ENCODE measurements at places on chromosomes 7 and 10.

DNA sequence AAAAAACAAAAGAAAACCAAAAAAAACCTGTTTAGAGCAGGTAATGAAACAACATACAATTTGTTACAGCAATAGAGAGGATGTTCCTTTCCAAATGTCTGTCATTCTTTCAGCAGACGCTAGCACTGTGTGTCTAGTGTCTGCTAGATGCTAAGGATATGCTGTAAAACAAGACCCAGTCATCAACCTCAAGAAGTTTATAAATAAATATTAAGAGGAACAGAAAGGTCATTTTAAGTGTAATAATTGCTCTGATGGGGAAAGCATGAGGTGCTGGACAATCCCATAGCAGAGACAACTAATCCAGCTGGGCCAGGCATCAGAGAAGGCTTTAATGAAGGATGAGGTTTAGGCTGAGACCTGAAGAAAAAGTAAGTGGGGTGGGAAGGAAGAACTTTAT is 23.3 kb upstream of the ASCC1 start:
- DNase-seq = no peak

GRCh38 chr10:133411523-133412380 is 12.7 kb downstream of the SPRN start:
- no peak for DNase-seq

GRCh38 chr7:66100408-66101050 is 14.1 kb upstream of the CRCP start:
- DNase-seq = no peak

- no peak for DNase-seq
Observed at GRCh38 chr10:62805231-62806099, 945 bp downstream of the ADO start.

DNA sequence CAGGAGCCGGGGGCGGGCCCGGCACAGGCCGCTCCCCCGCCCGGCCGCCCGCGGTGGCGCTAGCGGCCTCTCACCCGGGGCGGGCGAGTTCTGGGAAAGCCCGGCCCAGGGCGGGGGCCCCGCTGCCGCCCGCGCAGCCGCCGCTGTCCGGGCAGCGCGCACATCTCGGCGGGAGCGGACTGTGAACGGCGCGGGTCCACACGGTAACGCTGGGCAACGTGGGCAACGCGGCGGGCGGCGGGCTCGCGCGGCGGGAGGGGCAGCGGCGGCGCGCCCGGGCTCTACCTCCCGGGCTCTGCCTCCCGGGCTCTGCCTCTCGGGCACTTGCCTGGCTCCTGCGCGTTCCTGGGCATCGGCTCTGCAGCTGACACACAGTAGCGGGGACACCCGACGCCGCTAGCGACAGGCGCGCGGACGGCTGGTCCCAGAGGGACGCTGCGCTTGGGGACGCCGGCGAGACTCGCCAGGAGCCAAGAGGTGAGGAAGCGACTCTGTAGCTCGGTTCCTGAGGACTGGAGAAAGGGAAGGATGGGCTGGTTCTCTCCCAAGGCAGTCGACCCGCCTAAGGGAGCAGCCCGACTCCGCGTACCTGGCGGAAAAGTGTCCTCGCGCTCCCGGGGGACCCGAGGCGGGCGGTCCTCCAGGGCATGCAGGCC is at the start of gene PLCE1:
TSS of gene PLCE1 (plus strand) at position 150 of the 656 bp plus-strand sequence. CDS start 37,116 bp downstream, outside the sequence.
- DNase-seq = peak; percentile 14

GRCh38 chr7:98233219-98234070 is 18.6 kb downstream of the TECPR1 start:
- no peak for DNase-seq

DNA sequence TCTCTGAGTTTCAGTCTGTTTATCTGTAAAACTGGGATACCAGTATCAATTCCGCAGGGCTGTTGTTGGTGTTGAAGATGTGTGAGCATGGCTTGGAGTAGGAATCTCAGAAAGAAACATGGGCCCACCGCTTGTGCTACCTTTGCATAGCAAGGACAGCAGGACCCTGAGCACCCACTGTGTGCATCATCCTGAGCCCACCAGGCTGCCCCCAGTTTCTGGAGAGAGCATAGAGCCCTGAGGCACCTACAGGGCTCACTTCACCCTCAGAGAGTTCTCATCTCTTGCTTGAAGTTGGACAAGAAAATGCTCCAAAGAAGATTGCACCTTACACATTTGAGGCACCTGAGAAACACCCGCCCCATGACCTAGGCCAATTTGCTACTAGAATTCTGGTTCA is 12.9 kb downstream of the PRLHR start:
- no peak for DNase-seq

GRCh38 chr7:107450970-107451369 is 18.9 kb upstream of the GPR22 start:
- DNase-seq = no peak
